ENCODE measurements at places on chromosomes 4 and X.

DNA sequence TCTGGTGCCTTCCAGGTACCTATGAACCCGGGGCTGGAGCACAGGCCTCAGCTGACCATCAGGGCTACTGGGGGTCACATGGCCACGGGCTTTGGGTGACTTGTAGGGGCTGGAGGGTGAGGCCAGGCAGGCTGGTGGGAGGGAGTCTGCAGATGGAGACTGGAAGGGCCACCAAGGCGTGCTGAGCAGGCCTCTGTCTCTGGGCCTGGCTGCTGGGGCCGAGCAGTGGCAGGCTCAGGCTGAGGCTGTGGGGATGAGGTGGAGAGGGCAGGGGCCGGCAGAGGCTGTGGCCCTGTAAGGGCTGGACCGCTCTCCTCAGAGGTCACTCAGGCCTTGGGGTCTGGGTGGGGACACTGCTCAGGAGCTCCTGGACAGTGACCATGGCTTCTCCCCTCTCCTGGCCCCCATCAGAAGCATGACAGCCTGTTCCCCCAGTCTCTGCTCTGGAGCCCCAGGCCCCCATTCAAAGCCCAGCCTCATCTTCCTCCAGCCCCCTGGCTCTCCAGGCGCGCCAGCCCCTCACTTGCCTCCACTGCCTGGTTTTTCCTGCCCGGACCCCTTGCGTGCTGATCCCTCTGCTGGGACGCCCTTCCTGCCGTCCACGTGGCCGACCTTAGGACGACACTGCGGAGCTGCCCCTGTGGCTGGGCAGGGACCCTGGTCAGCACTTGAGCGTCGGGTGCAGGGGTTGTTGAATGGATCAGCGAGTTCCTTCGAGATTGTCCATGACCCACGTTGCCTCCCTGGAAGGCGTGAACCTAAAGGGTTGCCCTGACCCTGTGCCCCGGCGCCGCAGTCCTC, 11.1 kb upstream of the NAT8L start:
- DNase-seq, result no peak

- DNase-seq, result no peak
Observed at GRCh38 chr4:158163941-158164767, 8.7 kb downstream of the GASK1B start.

DNA sequence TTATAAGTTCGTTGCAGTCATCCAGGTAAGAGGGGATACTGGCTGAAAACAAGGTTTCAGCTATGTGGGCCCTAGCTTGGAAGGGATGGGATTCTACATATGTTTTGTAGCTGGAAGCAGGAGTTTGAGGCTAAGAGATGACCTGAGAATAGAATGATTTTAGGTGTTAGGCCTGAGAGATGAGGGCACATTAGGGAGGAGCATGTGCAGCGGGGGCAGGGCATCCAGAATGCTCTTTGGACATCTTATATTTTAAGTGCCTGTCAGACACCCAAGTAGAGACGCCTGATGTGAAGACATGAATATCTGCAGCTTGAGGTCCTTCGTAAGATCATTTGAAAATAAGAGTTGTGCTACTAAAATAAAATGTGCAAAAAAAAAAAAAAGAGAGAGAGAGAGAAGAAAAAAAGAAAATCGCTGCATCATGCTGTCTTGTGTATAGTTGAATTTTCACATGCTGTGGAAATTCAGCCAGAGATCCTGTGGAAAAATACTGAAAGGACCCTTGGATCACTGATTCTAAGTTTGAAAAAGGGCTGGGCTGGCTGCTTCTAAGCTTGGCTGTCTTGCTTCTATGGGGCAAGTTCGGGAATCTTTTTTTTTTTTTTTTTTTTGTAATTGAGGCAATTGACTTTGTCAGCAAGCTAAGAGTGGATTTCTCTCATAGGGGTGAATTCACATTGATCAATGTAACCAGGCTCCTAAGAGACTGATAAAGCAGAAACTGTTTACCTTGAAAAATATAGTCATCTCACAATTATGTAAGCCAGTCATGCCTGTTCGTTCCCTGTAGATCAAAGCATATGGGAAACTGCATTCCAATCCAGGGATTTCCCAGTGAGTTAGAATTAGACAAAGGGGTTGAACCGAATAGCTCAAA, 341.0 kb upstream of the GATB start:
- no peak for DNase-seq

- no peak for DNase-seq
Observed at GRCh38 chr4:120659616-120660170, 262.8 kb downstream of the PRDM5 start.

- DNase-seq, result no peak
Observed at GRCh38 chrX:37726346-37726745, 40.8 kb downstream of the XK start.

DNA sequence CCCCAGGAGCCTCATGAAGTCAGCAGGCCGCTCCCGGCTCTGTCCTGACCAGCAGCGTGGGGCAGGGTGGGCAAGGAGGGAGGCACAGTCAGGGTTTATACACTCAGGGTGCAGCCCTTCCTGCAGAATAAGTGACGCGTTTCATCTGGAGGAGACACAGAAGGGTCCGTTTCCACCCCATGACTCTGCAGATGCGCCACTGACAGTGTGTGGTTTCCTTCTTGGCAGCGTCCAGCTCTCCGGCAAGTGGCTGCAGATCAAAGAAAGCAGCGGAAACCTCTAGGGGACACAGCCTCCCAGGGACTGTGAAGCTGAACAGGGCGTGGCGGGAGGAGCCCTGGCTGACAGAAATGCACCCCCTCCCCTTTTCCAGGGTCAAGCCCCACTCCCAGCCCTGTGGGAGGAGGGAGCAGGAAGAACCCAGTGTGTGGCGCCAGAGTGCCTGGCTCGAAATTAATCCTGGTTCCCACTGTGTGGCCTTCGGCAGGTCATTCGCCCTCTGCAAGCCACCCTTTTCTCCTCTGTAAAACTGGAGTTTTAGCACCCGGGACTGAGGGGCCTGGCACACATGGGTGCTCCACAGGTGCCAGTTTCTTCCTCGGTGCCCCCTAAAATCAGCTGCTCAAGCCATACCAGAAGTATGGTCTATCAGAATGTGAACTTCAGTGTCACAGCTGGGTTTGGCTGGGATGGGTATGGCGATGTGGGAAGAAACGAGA, 17.3 kb upstream of the TBC1D14 start:
- no peak for DNase-seq

DNA sequence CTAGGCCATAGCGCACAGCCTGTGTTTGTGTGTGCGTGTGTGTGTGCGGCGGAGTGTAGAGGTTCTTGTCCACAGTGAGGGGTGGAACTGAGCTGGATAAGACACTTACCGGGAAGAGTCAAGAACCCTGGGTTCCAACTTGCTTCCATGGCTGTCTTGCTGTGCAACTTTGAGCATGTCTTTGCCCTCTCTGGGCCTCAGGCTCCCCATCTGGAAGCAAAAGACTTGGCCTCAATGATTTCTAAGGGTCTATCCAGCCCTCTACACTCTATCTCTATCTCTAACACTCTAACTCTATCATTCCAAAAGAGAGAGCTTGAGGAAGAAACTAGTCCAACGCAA, 121.3 kb upstream of the PJA1 start:
- DNase-seq, result no peak

DNA sequence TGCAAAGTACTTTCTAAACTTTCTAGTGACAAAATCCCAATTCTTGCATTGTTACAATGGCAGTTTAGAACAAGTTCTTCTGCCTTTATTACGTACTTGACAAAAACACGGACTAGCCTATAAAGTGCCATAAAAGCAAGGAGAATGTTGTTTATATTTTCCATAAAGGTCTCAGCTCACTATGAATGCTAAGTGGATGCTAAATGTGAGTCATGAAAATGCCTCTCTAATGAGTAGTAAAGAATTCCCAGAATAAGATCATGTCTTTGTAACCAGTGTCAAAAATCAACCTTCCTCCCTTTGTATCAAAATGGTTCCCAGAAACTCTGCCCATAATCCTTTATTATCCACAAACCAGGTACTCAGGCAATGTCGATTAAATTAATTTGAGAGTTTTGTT, 539.8 kb upstream of the SLIT2 start:
- DNase-seq, result no peak

GRCh38 chr4:8391972-8392371, 48.6 kb downstream of the ACOX3 start:
- no peak for DNase-seq

GRCh38 chr4:147217655-147218054, 263.2 kb upstream of the EDNRA start:
- DNase-seq, result no peak

DNA sequence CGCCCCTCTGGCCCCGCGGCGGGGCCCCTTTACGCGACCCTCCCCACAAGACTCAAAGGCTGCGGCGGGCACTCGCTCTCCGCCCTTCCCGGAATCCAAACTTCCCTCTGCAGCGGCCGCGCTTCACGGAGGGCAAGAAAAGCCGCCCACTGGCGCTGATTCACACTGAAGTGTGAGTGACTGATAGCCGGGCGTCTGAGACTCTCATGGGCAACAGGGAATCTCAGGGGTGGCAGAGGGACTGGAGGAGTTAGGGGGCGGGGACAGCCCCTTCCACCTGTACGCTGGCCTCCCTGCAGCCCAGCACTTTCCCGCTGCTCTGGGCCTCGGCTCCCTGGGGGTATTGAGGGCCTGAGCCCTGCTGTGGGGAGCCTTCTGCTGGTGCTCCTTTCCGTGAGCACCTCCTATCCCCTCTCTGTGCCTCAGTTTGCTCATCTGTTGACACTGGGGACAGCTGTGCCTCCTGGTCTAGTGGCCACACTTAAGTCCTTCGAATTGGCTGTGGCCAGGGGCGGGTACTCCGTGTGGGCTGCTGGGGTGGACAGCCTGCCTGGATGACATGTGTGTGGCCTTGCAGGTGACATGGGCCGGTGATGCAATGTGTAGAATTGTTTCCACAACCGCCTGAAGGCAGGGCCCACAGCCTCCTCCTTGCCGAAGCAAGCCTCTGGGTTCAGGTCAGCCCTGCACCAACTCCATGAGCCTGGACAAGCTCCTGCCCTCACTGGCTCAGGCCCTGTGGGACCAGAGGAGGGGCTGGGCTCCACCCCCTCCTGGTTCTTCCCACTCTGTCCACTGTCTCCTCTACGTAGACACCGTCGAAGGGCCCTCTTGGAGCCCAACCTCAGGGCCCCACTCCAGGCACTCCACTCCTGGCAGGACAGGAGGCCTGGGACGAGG, 951 bp downstream of the SH3BP2 start:
- no peak for DNase-seq

- DNase-seq, result no peak
Observed at GRCh38 chr4:108751321-108751720, 11.5 kb downstream of the ETNPPL start.

DNA sequence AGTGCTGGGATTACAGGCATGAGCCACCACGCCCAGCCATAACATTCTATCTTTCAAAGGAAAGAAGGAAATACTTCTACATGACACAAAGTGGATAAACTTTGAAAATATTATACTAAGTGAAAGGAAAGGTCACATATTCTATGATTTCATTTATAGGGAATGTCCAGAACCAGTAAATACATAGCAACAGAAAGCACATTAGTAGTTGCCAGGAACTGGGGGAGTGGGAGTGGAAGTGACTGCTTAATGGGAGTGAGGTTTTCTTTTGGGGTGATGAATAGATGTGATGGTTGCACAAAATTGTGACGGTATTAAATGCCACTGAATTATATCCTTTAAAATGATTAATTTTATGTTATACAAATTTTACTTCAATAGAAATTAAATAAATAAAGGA, 95.7 kb upstream of the IL15 start:
- DNase-seq, result no peak

- DNase-seq, result no peak
Observed at GRCh38 chrX:21766101-21766500, 8.2 kb upstream of the SMPX start.

DNA sequence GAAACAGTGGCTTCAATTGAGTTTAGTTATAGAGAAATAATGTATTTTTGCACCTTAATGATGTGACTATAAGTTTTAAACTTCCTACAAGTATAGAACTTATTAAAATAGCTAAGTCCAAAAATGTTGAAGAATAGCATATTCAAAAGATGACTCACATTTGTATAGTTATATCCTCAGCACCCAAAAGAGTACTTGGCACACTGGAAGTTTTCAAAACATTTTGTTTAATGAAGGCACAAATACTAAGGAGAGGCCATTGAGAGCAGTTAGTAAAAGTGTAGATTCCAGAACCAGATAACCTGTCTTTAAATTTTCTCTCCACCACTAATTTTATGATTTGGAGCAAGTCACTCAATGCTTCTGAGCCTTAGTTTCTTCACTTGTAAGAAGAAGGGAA, 226.9 kb upstream of the MID1 start:
- DNase-seq, result no peak

DNA sequence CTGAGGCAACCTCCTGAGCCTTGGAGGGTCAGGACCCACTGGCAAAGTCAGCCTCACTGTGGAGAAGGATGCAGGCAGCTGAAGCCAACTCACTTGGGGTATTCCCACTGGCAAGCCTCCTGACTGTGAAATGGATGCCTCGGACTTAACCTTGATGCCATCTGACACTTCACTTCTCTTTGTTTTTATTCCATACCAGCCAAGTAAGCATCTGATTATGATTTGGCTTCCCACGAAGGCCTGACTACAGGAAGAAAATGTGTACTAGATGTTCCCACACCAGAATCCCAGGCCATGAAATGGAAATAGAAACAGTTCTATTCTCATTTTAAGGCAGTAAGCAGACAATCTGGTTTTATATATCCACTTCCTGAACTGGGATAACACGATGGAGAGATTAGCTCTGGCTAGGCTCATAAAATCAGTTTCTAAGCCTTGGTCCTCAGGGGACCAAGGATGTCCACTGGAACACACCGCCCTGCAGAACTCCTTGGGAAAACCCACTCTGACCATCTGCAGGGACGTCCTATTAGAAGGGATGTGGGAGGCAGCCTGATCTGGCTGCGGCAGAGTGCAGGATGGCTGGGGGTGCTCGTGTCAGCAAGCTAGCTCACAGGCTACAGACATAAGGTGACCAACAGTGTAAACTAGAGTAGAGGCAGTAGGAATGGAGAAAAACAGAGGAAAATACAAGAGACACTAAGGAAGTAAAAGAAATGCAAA, 89.3 kb downstream of the TSPAN5 start:
- DNase-seq, result no peak

- DNase-seq, result no peak
Observed at GRCh38 chr4:7419961-7420660, 14.6 kb downstream of the PSAPL1 start.

GRCh38 chrX:70973221-70973620, 42.3 kb upstream of the SLC7A3 start:
- no peak for DNase-seq

DNA sequence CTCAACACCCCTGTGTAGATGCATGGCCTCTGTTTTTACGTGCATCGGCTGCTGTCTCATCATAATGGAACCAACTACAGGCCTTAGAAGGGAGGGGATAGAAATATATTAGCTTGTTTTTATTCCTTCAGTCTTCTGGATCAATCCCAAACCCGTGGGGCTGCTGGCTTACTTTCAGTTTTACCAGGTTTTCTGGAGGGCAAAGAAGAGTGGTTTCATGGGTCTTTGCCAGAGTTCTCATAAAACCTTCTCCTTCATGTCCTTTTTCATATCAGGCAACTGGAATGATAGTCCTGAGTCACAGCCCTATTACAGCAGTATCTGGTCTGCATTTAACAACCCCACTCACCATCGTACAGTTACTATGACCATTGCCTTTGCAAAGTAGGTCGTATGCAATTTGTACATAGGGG, 34.6 kb downstream of the PPP2R2C start:
- no peak for DNase-seq
